ENCODE measurements at places on chromosomes 4 and X.

DNA sequence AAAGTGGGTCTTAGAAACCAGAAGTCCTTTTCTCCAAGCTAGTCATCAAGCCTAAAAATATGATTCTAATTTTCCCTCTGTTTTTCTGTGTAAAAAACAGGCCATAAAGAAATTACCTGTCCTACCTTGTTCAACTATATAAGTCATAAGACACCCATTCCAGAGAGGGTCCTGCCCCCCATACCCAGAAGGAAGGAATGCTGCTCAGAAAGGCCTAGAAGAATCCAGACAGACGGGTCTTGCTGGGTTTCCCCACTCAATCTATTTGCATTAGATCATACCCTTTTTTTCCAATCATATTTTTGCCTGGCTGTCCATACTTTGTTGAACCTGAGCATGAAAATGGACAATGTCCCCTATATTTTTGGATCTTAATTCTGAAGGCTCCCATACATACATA lies 16.3 kb upstream of the XAGE2 start:
- no peak for DNase-seq

GRCh38 chrX:16185725-16186136 lies 18.4 kb downstream of the MAGEB17 start:
- no peak for DNase-seq

DNA sequence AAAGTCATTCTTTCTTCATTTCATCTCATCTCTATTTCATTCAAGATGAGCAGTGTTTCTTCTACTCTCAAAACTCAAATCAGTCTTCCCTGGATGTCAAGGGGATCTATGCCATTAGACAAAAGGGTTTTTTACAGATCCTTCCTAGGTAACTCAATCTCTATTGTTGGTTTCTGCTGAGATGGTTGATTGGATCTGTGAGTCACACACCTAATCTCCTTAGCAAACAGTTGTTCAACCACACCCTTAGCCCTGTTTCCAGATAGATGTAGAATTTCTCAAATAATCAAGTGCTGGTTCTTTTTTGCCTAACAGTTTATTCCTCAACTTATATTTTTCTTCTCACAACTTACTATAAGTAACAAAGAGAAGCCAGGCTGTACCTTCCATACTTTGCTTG lies 200.5 kb downstream of the KDR start:
- DNase-seq = no peak

DNA sequence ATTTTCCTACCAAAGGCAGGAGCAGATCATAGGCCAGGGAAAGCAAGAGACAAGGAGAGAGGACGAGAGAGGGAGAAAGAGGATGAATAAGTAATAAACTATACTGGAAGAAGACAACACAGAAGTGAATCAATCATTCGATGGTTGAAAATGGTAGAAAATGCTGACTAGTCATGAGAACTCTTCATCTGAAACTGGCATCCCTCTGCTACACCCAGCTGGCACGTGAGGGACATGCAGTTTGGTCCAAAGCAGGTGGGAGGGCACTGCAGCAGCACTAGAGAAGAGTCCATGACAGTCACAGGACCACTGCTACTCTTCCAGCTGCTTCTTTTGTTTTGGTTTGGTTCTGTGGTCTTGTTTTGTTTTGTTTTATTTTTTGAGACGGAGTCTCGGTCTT lies 74.1 kb downstream of the AFAP1 start:
- DNase-seq = no peak

- DNase-seq = no peak
Observed at GRCh38 chr4:170214731-170215130, 125.0 kb upstream of the AADAT start.

- no peak for DNase-seq
Observed at GRCh38 chrX:133350751-133351150, 64.5 kb downstream of the GPC4 start.

DNA sequence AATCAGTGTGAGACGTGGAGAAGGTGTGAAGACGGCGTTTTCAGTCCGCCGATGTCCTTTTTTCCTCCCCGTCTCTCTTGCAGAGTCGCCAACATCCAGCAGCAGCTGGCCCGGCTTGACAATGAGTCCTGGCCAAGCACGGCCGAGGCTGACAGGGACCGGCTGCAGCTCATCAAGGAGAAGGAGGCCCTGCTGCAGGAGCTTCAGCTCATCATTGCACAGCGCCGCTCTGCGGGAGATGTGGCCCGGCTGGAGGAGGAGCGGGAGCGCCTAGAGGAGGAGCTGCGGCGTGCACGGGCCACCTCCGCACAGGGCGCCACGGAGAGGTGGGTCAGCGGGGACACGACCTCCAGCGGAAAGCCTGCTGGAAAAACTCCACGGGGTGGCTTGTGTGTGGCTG lies 47.1 kb upstream of the CLCN4 start:
- DNase-seq = peak; percentile 71

DNA sequence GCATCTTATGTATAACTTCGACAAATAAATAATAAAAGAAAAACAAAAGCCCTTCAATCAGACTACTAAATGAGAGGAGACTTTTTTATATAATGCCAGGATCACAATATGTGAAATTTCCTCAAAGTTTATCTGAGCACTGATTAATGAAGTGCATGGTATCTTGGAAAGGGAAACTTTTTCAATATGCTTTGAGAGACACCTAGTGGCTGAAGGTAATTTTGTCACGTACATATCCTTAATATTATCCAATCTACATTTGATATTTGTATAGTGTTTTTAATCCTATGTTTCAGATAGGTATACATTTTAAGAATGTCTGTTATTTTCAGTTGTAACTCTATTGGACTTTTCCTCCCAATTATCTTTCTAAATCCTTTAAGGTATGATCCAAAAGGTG lies 146.8 kb downstream of the KLHL4 start:
- DNase-seq = no peak

DNA sequence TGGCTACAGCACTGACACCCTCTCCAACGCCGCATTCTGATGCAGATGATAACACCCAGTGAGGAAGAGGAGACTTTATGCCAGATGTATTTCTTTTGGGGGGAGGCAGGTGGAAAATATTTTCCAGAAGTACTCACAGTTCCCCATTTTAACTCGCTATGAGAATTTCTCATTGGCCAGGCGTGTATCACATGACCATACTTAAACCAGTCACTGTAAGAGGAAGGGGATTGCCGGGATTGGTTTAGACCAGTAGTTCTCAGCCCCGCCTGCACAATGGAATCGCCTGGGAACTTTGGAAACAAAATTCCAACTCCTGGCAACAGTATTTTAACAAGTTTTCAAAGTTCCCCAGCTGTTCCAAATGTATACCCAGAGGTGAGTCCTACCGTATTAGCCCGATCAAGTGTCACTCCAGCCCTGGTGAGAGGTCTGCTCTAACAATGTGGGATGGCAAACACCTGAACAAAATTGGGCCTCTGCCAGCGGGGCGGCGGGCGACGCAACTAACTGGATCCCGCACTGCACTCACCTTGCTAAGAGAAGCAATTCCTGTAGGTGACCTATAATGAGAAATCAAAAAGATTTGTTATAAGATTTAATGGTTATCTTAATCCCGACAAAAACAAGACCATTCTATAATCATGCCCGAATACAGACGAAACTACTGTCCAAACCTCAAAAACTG lies 2.9 kb upstream of the MSL3 start:
- no peak for DNase-seq

- DNase-seq = no peak
Observed at GRCh38 chrX:112868586-112868985, 28.0 kb upstream of the AMOT start.

DNA sequence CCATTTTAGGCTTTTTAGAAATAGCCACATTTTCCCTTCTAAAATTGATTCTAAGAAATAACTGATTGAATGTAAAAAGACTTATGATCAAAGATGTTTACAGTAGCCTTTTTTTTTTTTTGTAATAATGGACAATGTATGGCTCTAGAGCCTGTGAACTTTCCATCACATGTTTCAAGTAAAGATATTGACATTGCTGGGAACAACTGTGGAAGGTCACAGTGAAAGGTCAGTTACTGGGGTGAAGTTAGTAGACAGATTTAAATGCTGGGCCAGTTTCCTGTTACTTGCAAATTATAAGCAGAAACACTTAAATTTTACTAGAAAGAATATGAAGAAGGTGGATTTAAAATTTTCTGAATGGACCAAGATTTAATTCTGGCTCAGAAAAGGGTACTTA lies 18.4 kb downstream of the PAGE2 start:
- DNase-seq = no peak

- DNase-seq = no peak
Observed at GRCh38 chrX:39718981-39719380, 378.8 kb downstream of the BCOR start.

DNA sequence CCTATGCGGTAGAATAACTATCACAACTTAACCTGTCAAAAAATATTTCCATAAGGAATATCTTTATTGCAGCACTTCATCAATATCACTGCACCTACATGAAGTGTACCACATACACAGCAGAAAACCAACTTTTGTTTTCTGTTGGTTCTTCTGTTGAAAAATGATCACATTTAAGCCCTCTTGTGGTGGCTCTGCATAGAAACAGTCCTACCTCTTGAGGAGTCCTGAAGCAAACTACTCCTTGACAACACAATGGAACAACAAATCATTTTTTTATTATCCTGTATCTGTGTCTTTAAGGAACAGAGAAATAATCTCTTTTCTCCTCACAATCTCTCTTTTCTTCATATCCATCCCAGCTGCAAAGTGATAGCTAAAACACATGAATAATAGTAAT lies 39.8 kb upstream of the ATOH1 start:
- no peak for DNase-seq

GRCh38 chr4:185033950-185034349 lies 15.7 kb downstream of the HELT start:
- no peak for DNase-seq

DNA sequence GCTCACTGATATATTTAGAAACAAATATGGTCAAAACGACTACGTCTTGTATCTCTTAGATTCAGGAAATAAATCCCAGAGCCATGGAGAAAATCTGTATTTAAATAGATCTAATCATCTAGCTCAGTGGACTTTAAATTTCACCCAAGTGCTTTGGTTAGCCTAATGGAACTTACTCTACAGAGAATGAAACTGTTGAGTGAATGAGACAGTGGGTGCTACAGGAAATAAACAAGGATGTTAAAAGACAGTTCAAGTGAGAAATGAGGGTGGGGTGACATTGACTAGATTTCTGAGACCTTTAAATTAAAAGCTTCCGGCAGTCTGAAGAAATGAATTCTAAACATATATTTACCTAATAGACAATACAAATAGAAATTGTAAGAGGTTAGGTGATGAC lies 2197.0 kb downstream of the ARAP2 start:
- DNase-seq = no peak

DNA sequence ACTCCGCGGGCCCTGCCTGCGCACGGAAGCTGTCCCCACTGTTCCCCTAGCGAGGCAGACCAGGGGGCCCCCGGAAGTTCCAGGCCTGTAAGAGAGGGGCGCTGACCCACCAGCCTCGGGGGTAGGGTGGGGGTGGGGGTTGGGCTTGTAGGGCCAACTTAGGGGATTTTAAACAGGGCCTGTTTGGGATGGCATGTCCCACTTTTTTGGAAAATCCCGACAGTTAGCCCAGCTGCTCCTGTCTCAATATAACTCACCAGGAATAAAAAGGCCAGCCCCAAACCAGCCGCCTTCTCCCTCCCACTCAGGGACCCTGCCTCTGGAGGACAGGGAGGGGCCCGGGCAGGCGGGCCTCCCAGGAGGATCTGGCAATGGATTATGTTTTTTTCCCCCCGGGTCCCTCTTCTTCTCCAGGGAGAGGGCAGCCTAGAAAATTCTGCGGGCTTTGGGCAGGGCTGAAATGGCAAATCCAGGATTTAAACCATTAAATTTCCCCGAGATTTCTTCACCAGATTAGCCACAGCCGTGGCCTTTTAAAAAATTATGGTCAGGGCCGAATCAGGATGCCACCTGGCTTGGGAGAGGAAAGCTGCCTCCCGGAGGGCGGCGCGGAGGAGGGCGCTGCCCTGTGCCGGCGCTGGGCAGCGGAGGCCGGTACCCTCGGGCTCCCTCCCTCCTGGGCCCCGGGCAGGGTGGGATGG lies 957 bp downstream of the PPP2R2C start:
- DNase-seq = no peak

DNA sequence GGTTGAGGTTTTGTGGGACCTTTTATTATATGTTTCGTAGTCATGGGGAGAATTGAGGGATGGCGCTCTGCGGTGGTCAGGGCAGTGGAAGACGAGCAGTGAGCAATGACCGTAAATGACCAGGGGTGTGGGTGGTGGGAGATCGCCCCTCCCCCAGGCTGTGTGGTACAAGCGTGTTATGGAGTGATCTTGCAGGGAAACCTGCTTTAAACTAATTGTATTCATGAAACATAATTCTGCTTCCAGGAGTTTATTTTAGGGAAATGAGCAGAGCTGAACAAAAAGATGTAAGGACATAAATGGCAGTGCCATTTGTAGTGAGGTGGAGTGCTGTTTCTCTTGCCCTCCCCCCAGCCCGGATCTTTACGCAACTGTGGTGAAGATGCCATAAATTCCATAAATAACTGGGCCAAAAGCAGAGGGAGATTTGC lies 20.2 kb downstream of the GYG2 start:
- no peak for DNase-seq

DNA sequence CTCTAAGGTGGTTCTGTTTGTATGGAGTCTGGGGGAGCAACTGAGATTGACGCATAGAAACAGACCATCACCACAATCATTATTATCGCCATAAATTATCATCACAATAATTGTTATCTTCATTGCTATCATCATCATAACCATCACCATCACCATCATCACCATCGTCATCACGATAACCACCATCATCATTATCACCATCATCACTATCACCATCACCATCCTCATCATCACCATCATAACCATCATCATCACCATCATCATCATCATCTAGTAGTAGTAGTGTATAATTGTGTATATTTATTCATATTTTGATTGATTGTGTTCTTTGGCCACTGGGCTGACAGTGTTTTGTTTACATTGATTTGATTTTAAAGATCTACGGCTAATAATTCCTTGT lies 95.7 kb downstream of the NLGN4X start:
- no peak for DNase-seq

GRCh38 chr4:7459471-7459870 lies 24.7 kb upstream of the PSAPL1 start:
- DNase-seq = no peak

All from dorsolateral prefrontal cortex (tissue), 122 donors.